ENCODE measurements at places on chromosomes 3 and 15. TPM values are rescaled to one million over a fixed set of nuclear protein-coding genes. Genes with fewer than 3 reads are reported as not detected.
A peak's percentile ranks its signal among the peaks of the same experiment; 100 is the strongest.

DNA sequence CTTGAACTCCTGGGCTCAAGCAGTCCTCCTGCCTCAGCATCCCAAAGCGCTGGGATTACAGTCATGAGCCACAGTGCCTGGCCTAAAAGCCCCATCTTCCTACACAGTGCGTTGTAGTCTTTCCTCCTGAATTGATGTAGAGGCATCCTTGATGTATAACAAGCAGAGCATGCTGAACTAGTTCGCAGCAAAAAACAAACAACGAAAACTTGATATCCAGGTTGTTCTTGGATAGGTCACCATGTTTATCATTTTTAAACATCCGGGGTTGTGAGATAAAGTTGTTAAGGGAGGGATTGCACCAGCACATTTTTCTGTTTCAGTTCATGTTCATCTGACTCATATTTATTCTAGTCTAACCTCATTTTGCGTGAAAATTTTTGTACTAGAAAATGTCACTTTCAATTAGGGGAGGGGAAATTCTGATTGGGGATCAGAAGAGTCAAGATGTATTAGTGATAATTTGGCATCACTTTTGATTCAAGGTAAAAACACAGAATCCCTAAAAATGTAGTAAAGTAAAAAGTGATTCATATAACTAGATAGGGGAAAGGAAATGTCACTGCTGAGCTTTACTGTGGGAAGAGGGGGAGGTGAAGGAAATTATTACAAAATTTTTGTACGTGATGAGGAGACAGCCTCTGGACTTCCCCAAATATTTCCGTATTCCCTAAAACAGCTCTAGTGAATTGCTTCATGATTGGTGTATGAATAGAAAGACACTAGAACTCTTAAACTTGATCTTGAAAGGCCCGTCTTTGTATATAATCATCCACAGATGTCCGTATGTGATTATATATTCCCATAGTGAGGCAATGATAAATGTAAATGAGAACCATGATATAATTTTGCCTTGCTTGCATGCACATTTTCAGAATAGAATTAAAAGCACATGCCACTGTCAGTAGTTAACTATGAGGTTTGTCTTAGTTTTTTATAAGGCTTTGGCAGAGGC is 22.9 kb downstream of the RAB8B start:
- peak; percentile 45 for DNase-seq

- no peak for DNase-seq
Observed at GRCh38 chr3:37504583-37505357, 330.4 kb upstream of the LRRFIP2 start.

- DNase-seq = no peak
Observed at GRCh38 chr3:13517253-13517977, 31.5 kb upstream of the FBLN2 start.

C3orf85 gene
- not detected for polyA plus RNA-seq

GOLGA6D gene
- polyA plus RNA-seq = not detected

Measured in CD4-positive, CD25-positive, alpha-beta regulatory T cell (primary cell).